GM10248 (cell line): ENCODE measurements at places on chromosomes 3 and 15.

- no peak for DNase-seq
Observed at GRCh38 chr3:76554707-76555106, 485.2 kb upstream of the ROBO2 start.

GRCh38 chr3:172156586-172156955 is 117.2 kb downstream of the FNDC3B start:
- DNase-seq = no peak

DNA sequence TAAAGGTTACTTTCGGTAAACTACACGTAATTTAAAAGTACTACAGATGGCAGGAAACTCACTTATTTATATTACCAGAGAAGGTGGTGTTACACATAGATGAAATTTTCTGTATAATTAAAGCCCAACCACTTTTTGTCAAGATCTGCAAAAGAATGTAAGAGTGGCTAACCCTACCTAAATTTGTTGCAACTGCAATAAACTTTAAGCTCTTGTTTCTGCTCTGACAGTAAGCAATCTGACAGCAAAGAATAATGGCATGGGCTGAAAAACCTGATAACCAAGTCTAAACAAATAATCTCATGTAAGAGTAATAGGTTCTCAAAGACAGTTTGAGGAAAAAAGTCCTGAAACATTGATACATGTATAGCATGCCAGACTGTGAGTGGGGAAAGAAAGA is 897.3 kb downstream of the TUSC7 start:
- no peak for DNase-seq

DNA sequence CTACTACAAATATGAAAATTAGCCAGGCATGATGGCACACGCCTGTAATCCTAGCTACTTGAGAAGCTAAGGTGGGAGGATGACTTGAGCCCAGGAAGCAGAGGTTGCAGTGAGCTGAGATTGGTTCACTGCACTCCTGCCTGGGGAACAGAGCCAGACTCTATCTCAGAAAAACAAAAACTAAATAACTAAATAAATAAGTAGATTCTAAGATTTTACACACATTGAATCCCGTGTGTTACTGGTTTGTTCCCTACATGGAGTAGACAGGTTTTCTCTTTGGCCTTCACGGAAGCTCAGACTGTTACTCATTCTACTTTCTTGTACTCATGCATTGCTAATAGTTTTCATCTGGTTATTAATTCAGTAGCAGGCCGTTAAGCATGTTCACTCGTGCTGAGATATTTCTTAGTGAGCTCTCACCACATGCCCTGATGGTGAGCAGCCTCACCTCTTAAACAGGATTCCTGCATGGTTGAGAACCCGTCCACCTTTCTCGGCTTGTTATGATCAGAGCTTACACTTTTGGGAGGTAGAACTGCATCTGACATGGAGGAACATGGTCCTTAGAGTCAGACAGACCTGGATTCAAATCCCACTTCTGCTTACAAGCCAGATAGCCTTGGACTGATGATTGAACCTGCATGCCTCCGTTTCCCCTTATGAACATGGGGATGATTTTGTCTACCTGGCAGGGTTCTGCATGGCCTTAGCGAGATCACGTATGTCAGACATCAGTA is 49.1 kb downstream of the CMTM7 start:
- no peak for DNase-seq

DNA sequence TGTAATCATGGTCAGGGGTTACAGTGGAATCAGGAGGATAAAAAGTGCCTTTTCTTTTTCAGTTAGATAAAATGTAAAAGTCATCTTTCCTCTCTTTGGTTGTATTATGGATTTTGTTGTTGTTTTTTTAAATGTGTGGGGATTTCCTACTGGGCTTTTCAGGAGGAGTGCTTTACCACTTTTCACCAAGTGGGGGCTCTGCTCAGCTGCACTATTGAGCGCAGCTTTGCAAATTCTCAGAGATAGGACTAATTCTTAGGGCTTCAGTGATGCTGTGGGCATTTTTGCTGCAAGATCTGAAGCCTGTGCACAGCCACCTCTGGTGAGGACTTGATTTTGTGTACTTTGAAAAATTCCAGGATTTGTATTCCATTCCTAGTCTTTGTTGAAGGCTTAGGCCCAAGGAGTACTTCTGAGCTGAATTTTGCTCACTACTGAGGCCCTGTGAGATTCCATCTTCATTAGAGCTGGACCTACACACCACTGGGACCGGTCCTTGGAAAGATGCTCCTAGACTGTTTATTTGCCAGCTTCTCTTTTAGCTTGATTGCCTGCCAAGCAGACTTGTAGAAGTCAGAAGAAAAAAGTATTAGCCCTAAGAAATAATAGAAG is 7.5 kb downstream of the GNB5 start:
- DNase-seq = no peak

GRCh38 chr15:33699691-33700447 is 268.4 kb upstream of the CHRM5 start:
- DNase-seq = no peak

GRCh38 chr15:81029414-81030300 is 28.9 kb downstream of the TLNRD1 start:
- DNase-seq = no peak

DNA sequence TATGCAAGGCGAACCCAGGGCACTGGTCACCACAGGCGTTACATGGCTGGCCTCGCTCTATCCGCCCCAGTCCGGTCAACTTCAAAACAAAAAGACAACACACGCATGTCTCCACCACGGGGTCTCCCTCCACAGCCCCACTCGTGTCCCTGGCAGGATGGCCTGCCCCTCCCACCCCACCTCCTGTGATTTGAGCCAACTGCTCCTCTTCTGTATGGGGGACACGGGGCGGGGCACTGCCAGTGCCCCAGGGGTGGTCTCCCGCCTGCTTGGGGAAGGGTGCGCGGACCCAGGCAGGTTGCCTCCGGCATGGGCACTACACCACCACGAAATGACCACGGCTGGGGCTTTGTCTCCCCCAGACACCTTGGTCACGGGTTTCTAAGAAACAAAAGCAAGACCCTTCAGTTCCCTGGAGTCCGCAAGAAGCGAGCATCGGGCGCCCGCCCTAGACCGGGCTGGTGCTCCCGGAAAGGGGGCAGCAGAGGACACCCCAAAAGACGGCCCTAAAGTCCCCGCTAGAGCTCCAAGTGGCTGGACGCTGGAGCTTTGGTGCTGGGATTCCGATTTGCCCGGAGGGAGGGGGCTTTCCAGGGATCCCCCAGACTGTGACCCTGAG is 219.3 kb upstream of the PRICKLE2 start:
- no peak for DNase-seq

GRCh38 chr3:149085828-149086231 is 503 bp downstream of the HLTF start:
- DNase-seq = peak; percentile 42

- DNase-seq = no peak
Observed at GRCh38 chr15:39239562-39239961, 341.3 kb upstream of the THBS1 start.

- no peak for DNase-seq
Observed at GRCh38 chr3:152263711-152264110, 5.0 kb upstream of the MBNL1 start.

- DNase-seq = no peak
Observed at GRCh38 chr15:57563416-57563815, 28.3 kb upstream of the MYZAP start.
